ENCODE measurements at places on chromosomes 5 and 9. TPM values are rescaled to one million over a fixed set of nuclear protein-coding genes. Genes with fewer than 3 reads are reported as not detected.

- DNase-seq, result no peak
Observed at GRCh38 chr9:137784046-137784445, 93.5 kb upstream of the CACNA1B start.

Gene DCAF12
- 28.7 TPM for total RNA-seq

DNA sequence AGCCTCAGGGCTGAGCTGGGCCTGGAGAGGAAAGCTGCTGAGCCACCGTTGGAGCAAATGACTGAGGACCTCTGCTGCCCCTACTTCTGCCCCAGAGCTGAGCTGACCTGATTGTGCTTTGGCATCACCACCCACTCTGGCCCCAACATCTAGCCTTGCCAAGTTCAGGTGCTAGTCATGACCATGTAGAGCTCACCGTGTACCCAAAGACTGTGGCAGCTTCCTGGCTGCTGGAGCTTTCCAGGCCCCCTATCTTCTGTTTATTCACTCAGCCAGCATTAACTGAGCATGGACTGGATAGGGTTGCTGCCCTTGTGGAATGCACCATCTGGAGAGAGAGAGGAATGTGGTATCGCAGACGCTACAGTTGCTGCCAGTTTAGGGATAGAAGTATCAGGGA lies 49.1 kb downstream of the JADE2 start:
- DNase-seq, result no peak

DNA sequence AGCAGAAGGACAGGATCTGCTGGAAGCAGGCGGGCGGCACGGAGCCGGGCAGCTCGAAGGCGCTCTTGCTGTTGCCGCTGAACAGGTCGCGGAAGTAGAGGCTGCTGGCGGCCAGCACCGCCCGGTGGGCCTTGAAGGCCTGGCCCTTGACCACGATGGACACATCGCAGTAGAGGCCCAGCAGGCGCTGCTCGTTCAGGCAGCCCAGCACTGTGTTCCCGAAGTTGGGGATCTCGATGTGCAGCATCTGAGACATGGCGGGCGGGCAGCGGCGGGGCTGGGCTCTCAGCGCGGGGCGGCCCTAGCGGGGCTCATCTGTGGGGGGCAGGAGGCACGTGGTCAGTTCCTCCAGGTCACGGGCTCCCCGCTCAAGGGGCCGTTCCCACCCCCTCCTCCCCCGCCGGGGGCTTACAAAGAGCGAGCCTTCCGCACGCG lies 44.8 kb downstream of the NACC2 start:
- DNase-seq, result no peak

- DNase-seq, result no peak
Observed at GRCh38 chr5:56530626-56531138, 284.7 kb upstream of the MAP3K1 start.

DNA sequence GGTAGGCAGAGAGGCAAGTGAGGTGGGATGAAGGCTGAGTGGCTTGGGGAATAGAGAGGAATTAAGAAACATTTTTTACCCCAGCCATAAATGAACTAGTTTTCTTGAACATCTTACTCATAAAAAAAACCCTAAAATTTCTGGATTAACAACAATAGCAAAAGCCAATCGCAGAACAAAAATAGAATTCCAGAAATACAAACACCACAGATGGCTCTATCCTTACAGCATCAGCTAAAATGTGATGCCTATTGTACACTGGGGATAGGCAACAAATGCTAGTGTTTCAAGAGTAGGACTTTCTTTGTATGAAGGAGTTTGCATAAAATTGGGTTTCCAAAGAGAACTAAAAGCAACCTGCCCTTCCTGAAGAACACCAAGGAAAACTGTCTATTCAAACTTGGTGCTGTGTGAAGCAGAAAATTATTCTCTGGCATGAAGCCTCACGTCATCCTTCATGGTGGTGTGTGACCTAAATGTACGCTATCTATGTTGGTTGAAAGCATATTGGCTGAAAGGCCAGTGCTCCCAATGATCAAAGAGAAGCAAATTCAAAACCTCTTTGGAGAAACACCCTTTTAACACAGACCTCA lies 82.9 kb downstream of the JAKMIP2 start:
- DNase-seq, result no peak
